Liver (tissue), 10 donors: ENCODE measurements at places on chromosomes 16 and 17. TPM values are rescaled to one million over a fixed set of nuclear protein-coding genes. Genes with fewer than 3 reads are reported as not detected.

TLCD3A gene
- total RNA-seq = 1.3 TPM

ITGB3 gene
- total RNA-seq = 33.4 TPM

METTL9 gene
- 22.8 TPM for total RNA-seq

- no peak for DNase-seq
Measured at GRCh38 chr17:66720027-66720426, 114.9 kb upstream of the CACNG5 start.

- no peak for DNase-seq
Measured at GRCh38 chr17:59542960-59543635, 22.3 kb upstream of the DHX40 start.

DNA sequence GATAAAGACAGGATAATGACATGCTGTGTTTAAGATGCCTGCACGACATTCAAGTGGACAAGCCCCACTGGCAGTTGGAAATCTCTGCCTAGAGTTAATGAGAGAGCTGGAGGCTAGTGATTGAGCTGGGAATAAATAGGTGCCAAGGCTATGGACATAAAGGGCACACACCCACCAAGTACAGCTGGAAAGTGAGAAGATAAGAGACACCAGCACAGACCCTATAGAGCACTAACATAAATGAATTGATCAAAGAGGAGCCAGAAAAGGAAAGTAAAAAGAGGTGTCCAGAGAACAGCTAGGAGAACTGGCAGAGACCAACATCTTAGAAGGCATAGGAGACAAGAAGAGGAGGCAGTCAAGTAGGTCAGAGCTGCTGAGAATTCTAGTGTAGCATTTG, 101.2 kb downstream of the YPEL2 start:
- no peak for DNase-seq

GRCh38 chr17:29747660-29748059, 124.9 kb upstream of the CORO6 start:
- DNase-seq = no peak

GRCh38 chr16:8554881-8555280, 35.4 kb downstream of the TMEM114 start:
- DNase-seq = no peak

DNA sequence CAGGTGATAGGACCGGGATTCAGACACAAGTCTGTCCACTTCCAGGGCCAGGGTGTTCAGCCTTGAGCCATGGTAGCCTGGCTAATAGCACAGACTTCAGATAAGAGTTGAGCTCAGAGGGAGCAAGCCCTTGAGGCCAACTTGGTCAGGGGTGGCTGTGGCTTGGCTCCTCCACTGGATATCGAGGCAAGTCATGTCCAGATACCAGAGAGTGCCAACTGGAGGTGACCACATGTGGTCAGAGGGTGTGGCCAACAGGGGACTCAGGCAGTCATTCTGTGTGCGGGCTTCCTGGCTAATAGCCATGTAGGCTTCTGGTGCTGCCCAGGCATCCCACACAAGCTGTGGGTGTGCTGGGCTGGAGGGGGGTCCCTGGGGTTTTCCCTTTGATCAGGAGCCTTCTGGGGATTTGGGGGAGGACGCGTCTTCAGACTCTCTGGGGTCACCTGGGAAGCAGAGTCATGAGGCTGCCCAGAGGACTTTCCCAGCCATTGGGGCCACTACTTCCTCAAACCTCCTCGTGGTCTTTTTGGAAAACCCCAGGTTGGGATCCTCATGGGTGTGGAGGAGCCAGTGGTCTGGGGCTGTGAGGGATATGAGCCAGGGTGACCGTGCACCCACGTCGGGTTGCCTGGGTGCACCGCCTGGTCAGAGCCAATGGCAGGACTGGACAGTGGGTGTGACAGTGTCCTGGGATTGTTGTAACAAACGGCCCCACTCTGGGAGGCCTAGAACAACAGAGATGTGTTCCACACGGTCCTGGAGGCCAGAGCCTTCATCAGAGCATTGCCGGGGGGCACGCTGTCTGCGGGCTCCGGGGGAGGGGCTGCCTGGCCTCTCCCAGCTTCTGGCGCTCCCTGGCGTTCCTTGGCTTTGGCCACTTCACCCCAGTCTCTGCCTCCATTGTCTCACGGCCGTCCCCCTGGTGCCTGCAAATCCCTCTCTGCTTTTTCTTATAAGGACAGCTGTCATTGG, 25.0 kb downstream of the COX4I1 start:
- no peak for DNase-seq

- DNase-seq = peak; percentile 22
Measured at GRCh38 chr17:8473451-8474192, 37.9 kb downstream of the NDEL1 start.

DNA sequence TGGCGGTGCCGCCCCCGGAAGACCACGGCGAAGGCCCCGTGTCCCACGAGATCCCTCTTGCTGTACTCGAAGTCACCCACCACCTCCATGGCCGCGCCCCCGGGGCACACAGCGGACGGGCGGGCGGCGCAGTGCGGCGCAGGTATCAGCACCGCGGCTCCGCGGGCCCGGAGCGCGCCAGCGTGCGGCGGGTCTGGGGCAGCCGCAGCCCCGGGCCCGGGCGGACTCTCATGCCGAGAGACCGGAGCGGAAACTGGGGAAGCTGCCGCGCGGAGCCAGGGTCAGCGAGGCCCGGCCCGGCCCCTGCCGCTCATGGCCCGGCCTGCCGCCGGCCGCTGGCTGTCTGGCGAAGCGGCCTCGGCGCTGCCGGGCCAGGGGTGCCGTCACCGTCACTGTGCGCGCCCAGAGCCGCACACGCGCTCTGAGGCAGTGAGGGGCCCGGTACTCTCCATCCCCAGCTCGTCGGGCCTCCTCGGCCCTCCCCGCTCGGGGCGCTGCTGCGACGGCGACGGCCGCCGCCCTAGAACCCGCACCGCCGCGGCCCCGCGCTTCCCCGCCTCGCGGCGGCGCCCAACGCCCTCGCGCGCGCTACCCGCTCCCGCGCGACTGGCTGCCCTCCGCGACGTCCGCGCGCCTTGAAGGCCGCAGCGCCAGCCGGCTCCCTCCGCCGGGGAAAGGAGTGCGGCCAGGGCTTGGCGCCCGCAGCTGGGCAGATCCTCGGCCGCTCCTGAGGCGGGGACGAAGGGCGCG, at the start of gene ULK2:
TSS of gene ULK2 (minus strand) at position 608 of the 750 bp plus-strand sequence. CDS start at position 89, 519 bp downstream.
- DNase-seq = peak; percentile 60
